ENCODE measurements at places on chromosomes 1 and 21.

GRCh38 chr21:35818597-35818996 is 241.7 kb downstream of the SETD4 start:
- no peak for DNase-seq

- no peak for DNase-seq
Measured at GRCh38 chr1:78559680-78560079, 60.6 kb upstream of the IFI44L start.

- no peak for DNase-seq
Measured at GRCh38 chr21:45027241-45028196, 46.9 kb upstream of the ADARB1 start.

DNA sequence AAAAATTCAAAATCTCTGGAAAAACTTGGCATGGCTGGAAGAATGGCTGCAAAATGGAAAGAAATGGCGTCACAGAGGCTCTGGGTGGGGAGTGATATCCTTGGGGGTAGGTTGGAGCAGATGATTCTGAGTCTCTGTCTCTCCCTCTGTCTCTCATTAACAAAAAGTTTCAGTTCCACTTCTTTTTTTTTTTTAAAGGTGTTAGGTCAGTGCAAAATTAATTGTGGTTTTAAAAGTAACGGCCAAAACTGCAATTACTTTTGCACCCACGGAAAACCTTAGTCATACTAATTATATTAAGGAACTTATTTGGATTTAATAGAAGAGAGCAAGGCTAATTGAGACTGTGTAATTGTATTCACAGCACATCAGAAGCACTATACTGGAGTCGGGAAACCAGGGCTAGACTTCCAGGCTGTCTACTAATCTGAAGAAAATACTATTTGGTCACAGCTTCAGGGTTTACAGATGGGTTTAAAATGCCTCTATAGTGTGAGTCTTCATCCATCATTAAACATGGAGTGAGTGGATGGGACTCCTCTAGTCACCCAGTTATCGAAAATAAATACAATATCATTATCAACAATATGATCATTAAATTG is 289.1 kb upstream of the PLD5 start:
- DNase-seq = no peak

DNA sequence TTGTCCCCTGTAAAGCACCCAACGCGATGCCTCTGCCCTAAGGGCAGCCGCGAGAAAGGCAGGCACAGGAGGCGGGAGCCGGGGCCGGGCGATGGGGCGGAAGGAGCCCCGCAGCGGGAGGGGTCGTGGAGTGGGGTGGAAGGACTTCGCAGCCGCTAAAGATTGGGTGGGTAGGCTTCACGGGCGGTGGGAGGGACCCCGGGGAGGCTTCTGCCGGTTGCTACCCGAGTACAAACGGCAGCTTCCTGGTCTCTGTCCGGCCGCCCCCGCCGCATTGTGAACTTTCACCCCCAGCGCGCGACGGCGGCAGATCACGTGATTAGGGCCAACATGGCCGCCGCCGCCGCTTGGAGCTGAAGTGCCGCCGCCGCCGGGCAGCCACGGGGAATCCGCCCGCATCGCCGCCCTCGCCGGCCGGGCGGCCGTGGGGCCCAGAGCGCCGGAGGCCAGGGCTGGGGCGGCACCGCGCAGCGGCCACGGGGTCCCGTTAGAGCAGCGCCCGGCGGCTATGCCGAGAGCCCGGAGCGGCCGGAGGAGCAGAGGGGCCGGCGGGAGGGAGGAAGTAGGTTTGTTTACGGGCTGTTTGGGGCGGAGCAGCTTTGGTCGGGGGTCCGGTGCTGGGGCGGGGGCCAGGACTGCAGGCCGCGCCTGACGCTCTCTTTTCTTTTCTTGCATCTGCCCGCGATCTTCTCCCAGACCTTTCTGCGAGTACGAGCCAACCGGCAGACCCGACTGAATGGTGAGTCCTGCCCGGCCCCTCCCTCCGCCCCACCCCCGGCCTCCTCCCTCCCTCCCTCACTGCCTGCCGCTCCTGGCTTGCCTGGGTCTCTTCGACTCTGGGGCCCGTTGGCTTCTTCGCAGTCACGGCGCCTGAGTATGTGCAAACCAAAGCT is 42.4 kb downstream of the TMEM53 start:
- DNase-seq = peak; percentile 56

GRCh38 chr1:17648457-17649145 is 106.5 kb upstream of the ACTL8 start:
- no peak for DNase-seq

DNA sequence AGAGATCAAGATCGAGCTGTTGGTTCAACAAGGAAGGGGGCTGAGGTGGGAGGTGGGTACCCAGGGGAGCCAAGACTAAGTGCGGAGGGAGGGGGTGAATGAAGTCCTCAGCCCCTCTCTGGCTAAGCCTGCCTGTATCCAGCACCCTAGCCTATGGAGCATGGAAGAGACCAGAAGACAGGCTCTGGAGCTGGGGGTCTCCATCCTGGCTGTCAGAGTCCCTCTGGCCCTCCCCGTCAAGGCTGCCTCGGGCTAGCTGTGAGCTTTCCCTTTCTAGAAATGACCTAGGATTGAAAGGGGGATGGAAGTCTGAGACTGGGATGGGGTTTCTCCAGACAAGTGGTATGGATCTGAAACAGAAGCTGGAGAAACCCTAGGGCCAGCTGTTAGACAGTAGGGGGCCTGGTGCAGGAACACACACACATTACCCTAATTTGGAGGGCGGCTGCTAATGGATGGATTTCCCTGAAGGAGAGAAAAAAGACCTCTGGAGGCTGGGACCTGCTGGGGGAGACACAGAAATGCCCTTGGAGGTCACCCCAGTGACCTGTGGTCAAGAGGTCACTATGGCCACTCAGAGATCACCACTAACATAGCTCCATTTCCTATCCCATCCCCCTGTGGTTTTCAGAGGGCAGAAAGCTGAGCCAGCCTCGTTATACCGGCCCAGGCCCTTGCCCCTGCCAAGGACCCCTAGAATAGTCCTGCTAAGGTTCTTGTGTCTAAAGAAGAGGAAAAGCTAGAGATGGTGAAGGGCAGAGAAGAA is 107.8 kb downstream of the TMEM53 start:
- no peak for DNase-seq

DNA sequence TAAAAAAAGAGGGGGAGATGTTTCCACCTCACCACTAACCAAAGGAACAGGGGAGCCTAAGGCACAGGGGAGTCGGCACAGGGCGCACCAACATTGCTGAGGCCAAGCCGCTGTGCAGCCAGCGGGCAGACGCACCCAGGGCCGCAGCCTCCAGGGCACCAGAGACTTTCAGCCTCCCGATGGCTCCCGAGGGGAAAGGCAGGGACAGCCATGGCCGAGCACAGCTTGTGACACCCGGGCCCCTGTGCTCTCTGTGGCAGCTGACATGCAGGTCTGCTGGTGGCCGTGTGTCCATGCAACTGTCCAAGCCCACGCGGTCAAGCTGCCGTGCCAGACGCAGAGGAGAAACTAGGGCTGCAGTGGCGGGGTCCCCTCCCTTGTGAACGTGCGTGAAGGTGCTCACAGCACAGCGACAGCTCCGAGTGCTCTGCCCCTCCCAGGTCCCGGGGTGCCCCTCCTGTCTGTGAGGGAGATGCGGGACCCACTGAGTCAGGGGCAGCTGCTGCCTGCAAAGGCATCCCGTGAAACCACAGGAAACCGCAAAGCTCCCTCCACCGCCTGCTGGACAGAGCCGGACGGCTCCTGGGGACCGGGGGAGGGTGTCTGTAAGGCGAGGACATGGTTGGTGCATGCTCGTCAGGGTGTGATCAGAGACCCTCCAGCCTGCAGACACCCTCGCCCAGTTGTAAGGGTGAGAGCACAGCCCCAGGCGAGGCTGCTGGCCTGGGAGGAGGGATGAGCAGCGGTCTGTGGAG is 2.5 kb downstream of the KRTAP10-11 start:
- no peak for DNase-seq

GRCh38 chr1:15851210-15852035 is 3.9 kb downstream of the SPEN start:
- no peak for DNase-seq

DNA sequence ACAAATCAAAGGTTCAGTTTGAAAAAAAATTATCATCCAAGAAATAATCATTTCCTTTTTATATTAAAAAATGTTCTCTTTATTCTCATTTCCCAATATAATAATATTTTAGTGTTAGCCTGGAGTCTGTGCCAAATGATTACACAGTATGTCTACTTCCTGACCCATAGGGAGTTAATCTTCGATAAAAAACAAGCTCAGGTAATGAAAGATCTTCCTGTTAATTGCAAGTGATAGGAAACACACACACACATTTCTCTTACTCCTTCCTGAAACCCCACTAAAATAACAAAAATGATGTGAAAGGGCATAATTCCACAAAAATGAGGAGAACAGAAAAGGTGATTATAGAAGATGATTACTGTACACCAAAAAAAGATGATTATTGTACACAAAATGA is 123.5 kb upstream of the CXADR start:
- DNase-seq = no peak

Measured in GF-D8 (cell line).